Kasumi-1 (cell line): ENCODE measurements at places on chromosomes 13 and 19.

- DNase-seq = no peak
Observed at GRCh38 chr13:40409278-40409677, 257.2 kb downstream of the FOXO1 start.

DNA sequence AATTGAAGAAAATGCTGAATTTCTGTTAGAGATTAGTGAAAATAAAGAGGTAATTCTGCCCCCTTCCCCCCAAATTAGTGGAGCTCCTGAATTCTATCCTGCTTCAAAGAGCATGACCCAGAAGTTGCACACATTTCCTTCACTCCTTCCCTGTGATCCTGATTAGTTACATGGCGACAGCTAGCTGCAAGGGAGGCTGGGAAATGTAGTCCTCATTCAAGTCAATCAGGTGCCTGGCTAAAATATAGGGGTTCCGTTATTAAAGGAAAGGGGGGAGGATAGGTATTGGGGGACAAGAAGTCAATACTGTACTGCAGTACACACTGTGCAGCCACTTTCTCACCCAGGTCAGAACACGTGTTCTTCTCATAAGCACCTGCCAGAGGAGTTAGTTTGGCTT is 65.8 kb downstream of the SIPA1L3 start:
- DNase-seq = no peak

- DNase-seq = no peak
Observed at GRCh38 chr13:73781384-73781783, 352.8 kb downstream of the KLF12 start.

- no peak for DNase-seq
Observed at GRCh38 chr13:112908342-112908741, 60.7 kb upstream of the MCF2L start.

DNA sequence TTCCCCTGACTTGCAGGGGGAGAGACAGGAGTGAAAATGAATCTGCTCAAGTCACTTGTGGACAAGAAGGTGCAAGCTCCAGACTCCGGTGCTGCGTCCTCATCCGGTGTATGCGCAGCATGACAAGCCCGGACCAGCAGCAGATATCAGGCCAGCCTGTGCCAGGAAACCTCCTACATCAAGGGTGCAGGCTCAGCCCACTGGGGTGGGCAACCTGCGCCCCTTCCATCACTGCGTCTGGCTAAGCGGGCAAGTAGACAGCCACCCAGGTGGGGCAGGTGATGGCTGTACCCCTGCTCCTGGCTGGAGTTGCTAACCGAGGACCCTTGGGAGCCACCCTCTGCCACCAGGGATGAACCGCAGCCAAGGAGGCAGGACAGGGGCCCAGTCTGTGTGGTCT is 32.9 kb upstream of the SLC15A1 start:
- no peak for DNase-seq

DNA sequence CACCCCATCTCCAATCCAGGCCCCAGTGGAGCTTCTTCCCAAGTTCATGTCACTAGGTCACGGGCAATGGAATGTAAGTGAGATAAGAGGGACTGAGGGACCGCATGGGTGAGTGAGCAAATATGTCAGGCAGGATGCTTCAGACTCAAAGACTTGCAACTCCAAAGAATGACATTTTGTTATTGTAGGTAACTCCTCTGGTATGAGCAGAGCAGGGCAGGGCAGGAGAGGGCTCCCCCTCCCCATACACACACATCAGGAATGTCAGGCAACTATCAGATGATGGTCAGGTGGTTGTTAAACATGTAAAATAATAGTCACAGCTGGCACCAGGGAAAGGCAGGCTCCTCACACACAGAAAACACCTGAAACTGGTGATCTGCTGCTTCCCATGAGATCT is 10.6 kb downstream of the ERVV-2 start:
- no peak for DNase-seq

DNA sequence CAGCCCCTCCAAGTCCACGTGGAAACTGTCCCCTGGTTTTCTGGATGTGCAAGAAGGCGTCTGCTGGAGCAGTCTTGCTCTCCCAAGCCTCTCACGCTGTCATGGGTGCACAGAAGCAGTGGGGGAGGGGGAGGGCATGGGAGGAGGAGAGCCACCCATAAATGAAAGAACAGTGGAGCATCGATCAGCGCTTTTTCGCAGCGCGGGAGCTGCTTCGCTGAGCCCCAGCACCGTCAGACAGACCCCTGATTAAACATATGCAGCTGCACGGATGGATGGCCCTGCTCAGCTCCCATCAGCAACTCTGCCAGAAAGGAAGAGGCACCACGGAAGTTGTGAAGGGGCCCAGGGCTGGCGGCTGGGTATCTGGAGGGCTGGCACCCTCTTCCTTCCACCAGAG is 264.9 kb downstream of the UQCRFS1 start:
- peak; percentile 33 for DNase-seq

DNA sequence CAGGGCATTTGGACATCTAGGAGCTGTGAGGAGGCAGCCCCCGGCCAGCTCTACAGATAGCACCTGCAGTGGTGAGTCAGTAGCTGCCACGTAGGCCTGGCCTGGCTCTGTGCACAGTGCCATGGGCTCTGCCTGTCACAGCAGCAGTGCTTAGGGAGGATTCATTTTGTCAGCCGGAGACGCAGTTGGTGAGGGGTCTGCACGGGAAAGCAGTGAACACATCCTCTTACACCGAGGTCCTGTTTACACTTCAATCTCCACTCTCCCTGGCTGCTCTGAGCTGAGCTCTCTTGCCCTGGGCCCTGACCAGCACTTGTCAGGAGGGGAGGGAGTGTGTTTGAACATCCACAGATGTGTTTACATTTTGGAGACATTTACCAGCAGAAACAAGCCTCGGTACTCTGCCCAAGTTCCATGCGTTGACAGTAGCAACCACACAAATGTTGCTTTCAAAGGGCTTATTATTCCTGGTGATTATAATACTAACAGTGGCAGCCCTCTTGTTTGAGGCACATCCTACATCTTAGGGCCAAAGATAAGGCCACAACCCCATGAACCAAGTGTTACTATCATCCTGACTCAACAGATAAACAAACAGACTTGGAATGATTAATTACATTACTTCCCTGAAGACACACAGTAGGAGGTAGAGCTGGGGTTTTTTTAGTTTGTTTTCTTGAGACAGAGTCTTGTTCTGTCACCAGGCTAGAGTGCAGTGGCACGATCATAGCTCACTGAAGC is 148.9 kb downstream of the USP12 start:
- DNase-seq = no peak

GRCh38 chr19:7230826-7231225 is 63.4 kb downstream of the INSR start:
- DNase-seq = no peak

GRCh38 chr19:18895038-18895823 is 727 bp downstream of the CERS1 start:
- peak; percentile 27 for DNase-seq

DNA sequence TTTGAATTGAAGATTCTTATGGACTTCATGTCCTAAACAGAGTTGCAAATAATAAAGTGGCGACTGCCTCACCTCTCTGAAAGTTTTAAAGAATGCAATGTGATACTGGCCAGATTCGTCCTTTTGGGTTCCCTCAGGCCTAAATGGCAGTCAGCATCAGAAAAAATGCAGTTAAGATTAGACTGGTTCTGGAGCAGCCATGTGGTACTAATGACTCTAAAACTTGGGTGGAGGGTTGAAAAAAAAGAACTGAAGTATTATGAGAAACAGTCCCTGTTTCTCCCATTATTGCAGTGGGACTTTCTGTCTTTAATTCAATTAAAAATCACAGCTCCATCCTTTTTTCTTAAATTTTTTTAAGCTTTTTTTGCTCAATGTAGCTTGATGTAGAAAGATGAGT is 37.3 kb downstream of the WDFY2 start:
- no peak for DNase-seq

DNA sequence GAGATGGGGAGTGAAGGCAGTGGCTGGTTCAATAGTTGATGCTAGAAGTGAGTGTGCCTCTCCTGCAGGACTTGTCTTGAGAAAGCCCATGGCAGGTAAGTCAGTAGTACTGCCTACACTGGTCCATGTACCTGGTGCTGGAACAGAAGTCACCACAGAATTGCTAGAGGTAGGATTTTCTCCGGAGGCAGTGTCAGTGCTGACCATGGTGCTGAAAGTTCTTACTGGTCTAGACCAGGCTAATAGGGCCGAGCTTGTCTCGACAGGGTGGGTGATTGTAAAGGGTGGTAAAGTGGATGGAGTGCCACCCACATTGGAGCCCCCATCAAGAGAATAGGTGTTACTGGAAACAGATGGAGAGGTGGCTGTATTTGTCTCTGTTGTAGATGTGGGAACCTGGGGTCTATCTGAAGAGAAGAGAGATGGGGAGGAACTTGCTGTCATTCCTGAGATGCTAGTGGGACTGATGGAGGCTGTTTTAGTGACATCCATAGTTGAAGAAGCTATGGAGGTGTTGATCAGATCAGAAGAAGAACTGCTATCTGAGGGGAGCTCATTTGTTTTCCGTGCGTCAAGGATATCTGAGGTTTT is 36.6 kb downstream of the MUC16 start:
- DNase-seq = peak; percentile 20

- DNase-seq = no peak
Observed at GRCh38 chr19:14409146-14410023, 9.8 kb downstream of the DDX39A start.

GRCh38 chr19:38900743-38901190 is 998 bp downstream of the NFKBIB start:
- peak; percentile 11 for DNase-seq

- no peak for DNase-seq
Observed at GRCh38 chr19:19578252-19578651, 40.2 kb downstream of the CILP2 start.

DNA sequence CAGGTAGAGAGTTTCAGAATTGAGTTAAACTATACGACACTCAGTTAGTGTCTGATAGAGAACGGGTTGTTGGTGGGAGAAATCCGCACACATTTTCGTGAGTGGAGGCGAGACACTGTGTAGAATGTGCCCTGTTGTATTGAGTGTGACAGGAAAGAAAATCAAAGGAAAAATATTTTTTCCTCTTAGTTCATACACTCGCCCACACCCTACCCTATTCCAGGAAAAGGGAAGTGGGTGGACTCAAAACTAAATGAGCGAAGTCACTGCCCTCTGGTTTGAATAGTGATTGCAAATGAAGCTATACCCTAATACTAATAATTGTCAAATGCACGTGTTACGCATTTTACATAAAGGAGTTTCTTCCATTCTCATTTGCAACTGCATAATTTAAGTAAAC is 2.0 kb downstream of the ZNF347 start:
- no peak for DNase-seq

GRCh38 chr19:39212375-39212742 is 8.3 kb upstream of the SYCN start:
- DNase-seq = peak; percentile 44

- no peak for DNase-seq
Observed at GRCh38 chr13:101512650-101513049, 60.2 kb downstream of the ITGBL1 start.

- DNase-seq = no peak
Observed at GRCh38 chr19:11657307-11657706, 60.0 kb downstream of the ZNF627 start.

DNA sequence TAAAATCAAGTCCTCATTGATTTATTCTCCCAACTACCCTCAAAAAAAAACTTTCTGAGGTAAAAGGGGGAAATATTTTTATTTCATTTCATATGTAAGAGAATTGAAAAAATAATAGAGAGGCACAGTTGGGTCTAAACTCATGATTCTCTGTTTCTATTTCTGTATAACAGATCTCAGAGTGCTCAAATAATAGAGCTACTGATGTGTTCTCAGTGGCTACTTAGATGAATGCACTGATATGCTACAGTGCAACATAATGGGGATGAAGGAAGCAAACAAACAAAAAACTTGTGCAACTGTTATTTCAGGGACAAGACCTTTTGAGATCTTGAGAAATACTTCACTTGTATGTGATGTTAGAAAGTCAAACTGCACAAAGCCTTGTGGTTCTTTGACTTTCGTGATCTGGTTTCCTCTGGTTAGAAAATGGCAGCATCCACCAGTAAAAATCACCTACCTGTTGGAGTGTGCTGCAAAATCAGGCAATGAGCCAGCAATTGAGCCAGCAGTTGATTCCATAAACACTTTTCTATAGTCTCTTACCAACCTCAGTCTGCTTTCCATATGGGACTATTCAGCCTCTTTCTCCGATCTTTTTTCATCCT is 9.7 kb upstream of the DACH1 start:
- DNase-seq = no peak

DNA sequence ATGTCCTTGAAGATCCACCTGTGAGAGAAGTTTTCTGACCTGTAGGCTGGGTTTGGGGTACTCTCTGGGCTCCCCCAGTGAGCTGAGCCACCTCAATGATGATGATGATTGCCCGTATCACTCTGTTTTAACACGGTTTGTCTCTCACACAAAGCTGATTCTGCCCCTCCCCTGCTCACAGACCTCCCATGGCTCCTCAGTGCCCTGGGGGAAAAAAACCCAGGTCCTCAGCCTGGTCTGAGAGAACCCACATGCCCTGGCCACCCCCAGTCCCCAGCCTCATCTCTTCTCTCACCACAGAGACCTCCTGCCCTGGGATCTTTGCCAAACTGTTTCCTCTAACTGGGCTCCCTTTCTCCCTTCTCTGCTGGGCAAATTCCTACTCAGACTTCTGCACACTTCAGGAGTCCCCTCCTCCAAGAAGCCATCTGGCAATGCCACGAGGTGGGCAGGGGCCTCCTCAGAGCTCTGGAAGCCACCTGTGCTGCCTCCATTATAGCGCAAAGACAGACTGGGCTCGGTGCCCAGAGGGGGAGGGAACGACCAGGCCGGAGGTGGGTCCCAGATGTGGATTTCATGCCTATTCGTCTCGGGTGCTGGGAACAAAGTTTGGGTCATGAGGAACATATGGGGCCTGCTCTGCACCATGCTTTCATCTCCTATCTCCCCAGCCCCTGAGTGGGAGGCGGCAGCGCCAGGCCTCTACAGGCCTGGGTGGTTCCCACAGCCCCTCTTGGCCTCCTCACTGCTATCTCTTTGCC is 8.5 kb upstream of the CA11 start:
- DNase-seq = no peak
